ENCODE measurements at places on chromosomes 2 and 18. TPM values are rescaled to one million over a fixed set of nuclear protein-coding genes. Genes with fewer than 3 reads are reported as not detected.

The RNF103 gene
- 21.2 TPM for total RNA-seq

The FAM110C gene
- total RNA-seq, result 2.6 TPM

The NOSTRIN gene
- total RNA-seq, result 2.4 TPM

The NEU4 gene
- 0.19 TPM for total RNA-seq

The STPG4 gene
- not detected for total RNA-seq

The FKBP7 gene
- total RNA-seq, result 34.1 TPM

GRCh38 chr2:97693476-97693875, 19.9 kb upstream of the ZAP70 start:
- H3K27ac ChIP-seq, result no peak overlapping the region
- no peaks in the 10 kb centered on the region for H3K36me3 ChIP-seq
- DNase-seq, result no peak
- H3K27me3 ChIP-seq, result no peaks in the 10 kb centered on the region

- H3K4me1 ChIP-seq, result peaks cover 19% of the 10 kb centered on the region
- no peaks in the 10 kb centered on the region for H3K36me3 ChIP-seq
- no peaks in the 10 kb centered on the region for H3K27me3 ChIP-seq
- no peak for DNase-seq
Observed at GRCh38 chr2:215826838-215827441, 186.4 kb downstream of the MREG start.

GRCh38 chr18:46531482-46531881, 125.5 kb downstream of the LOXHD1 start:
- H3K4me3 ChIP-seq, result no peak overlapping the region
- no peaks in the 10 kb centered on the region for H3K36me3 ChIP-seq
- DNase-seq, result no peak
- no peaks in the 10 kb centered on the region for H3K4me1 ChIP-seq
- H3K27me3 ChIP-seq, result peaks cover 22% of the 10 kb centered on the region

DNA sequence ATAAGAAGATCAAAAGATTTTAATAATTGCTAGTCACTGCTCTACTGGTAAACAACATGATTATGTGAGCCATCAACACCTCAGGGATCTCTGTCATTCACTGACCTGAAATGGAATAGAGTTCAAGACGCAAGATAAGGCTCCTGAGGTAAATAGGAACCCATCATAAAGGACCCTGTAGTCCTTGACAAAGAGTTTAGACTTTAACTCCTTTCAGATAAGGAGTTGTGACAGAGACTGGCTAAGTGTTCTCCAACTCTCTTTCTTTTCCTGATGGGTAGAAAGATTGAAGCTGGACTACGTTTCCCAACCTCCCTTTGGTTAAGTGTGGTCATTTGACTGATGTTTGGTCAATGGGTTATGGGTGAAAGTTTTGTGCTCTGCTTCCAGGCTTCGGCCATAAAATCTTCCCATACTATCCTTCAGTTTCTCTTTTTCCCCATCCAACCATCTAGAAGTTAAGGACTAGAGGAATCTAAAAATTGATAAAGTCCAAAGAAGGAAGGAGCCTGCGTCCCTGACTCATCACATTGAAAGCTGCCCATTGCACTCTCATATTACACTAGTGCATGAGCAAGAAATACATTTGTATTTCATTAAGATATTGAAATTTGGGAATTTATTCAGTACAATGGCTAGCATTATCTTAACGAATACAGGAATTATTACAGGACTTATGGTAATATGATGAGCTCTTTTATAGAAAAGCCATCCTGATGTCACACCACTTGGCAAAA, 293.7 kb upstream of the ACVR2A start:
- no peak for DNase-seq
- no peak overlapping the region for H3K27ac ChIP-seq
- H3K36me3 ChIP-seq, result no peaks in the 10 kb centered on the region
- H3K4me3 ChIP-seq, result no peak overlapping the region
- H3K4me1 ChIP-seq, result peaks cover 10% of the 10 kb centered on the region

DNA sequence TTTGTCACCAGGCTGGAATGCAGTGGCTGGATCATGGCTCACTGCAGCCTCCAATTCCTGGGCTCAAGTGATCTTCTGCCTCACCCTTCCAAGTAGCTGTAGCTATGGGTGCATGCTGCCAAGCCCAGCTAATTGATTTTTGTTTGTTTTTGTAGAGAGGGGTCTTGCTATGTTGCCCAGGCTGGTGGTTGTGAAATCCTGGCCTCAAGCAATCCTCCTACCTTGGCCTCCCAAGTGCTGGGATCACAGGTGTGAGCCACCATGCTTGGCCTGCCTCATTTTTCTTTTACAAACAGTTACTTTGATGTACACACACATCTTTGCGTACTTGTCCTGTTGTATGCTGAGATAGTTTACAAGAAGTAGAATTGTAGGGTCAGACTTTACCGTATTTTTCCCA, 13.1 kb upstream of the ANKRD12 start:
- no peak for DNase-seq
- H3K36me3 ChIP-seq, result peaks cover 27% of the 10 kb centered on the region
- H3K27ac ChIP-seq, result peak overlapping the region; percentile 26
- no peak overlapping the region for H3K4me3 ChIP-seq
